AG10803 (cell line): ENCODE measurements at places on chromosomes 3 and 15.
A peak's percentile ranks its signal among the peaks of the same experiment; 100 is the strongest.

DNA sequence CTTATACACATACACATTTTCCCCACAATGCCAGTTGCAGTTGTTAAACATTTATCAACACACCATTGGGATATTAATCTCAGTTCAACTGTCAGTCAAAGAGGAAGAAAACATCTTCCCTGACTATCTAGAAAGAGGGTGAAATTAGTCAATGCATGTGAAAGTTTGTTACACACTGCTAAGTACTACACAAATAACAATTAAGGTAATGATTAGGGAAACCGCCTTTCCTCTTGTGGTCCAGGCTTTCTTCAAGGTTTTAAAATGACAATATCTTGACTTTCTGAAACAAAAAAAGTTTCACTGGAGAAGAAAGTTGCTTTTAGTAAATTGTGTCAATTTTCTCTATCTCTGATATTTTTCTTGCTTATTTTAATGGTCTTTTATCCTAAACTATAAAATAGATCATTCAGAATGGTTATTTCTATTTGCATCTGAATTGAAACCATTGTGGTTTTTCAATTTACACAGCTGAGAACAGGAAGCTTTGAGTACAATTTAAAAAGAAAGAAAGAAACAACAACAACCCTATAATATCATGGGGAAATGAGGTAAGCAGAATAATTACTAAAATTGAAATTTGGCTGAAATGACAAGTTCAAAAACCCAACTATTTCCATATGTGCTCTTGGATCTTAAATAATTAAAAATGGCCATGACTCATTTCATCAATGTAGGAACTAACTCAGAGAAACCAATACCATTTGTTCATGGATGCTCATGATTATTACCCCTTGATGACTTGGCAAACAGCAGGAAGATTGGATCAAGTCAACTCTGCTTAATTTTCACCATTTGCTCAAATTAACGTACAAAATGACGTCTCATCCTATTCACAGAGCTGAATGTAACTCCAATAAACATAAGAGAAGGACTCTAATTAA, 31.7 kb downstream of the GPR149 start:
- DNase-seq, result no peak

GRCh38 chr15:37981201-37981600, 46.8 kb downstream of the TMCO5A start:
- no peak for DNase-seq

GRCh38 chr15:76286271-76286879, 24.9 kb downstream of the ETFA start:
- DNase-seq, result peak; percentile 29

- DNase-seq, result no peak
These were observed 57.3 kb downstream of the THRB start for GRCh38 chr3:24437326-24437725.

DNA sequence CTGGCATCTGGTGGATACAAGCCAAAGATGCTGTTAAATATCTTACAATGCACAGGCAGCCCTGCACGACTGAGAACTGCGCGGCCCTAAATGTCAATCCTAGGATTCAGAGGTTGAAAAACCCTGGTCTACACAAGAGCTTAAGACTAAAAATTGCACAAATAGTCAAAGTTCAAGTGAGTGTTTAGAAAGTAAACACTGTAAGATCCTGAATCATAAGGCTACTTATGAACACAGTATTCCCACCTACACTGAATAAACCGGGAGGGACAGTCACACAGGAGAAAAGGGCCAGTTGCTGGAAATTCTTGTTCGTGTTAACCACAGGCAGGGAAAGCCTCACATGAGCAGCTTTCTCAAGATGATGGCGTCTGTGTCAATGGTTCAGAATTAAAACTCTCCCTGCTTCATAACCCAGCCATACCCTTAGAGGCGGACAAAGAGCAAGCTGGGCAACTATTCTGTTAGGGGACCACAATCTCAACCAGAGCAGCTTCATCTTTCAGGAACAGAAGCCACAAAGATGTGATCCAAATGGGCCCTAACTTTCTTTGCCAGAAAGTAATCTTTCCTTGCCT, 37.7 kb downstream of the LRIG1 start:
- DNase-seq, result no peak

GRCh38 chr3:181738551-181738950, 26.8 kb downstream of the SOX2 start:
- no peak for DNase-seq

DNA sequence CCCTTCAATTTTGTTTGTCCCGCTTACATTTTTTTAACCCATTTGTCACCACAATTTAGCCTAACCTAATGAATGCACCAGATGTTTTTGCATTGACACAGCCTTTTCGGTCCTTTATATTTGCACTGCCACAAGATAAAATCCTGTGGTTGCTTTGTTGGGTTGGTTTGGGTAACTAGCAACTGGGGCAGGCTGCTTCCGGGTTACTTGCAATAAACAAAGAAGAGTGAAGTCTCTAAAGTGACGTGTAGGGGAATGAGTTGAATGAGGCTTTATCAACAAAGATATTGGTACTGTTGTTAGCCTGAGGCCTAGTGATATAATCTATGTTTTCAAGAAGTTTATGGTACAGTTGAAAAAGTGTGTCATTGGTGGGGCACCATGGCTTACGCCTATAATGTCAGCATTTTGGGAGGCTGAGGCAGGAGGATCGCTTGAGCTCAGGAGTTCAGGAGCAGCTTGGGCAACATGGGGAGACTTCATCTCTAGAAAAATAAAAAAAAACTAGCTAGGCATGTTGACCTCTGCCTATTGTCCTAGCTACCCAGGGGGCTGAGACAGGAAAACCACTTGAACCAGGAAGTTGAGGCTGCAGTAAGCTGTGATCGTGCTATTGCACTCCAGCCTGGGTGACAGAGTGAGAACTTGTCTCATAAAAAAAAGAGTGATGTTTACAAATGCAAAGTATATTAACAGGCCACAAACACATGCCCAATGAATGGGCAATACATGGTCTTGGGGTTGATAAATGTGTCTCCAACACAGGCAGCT, 121.8 kb downstream of the OXSM start:
- DNase-seq, result no peak

DNA sequence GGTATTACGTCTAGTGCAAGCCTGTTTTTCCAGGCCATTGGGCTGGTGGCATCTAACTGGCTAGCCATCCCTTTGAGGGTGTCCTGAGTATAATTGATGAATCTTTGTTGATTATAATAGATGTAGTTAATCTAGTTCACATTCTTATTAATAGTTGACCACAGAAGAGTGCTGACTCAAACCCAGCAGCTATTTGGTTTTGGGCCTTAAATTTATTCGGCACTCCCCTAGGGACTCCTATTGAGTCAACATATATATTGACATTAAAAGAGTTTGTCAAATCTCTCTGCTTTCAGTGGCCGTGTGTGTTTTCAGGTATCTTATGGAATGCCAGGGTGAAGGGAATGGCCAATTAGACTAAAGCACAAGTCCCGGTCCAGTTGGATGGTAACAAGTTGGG, 19.7 kb downstream of the ARL8B start:
- no peak for DNase-seq

DNA sequence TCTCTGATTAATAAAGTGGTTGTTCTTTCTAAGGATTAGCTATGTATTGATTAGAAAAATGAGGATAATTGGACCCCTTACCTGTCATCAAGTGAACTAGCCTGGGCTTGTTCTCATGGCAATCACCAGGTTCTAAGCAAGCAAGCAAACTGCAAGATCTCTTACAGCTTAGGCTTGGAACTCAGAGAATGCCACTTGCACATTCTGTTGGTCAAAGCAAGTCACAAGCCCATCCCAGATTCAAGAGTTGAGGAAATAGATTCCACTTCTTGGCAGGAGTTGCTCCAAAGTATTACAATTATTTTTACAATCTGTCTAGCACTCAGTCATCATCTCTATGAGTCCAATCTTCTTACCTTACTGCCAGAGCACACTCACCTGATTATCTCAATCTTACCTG, 180.3 kb downstream of the SYNPR start:
- DNase-seq, result no peak

- no peak for DNase-seq
These were observed 22.2 kb upstream of the SLC25A26 start for GRCh38 chr3:66198437-66199088.

- DNase-seq, result peak; percentile 38
These were observed 89.2 kb downstream of the TAMM41 start for GRCh38 chr3:11757441-11757875.

DNA sequence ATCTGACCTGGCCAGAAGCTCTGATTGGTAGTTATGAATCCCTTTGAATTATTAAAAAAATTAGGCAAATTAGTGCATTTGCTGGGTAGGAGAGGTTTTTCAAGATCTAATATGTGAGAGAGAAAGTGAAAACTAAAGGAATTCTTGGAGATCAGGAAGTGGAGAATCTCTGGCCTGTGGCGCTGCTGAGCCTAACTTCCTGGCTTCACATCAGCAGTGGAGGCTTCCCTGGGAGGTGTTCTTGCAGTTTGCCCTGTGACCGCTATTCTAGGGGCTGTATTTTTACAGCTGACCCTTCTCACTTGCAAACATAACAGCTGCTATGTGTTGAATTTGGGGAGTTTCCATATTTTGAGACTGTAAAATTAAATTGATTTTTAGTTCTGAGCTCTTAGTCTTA, 166.4 kb downstream of the ATG7 start:
- no peak for DNase-seq

DNA sequence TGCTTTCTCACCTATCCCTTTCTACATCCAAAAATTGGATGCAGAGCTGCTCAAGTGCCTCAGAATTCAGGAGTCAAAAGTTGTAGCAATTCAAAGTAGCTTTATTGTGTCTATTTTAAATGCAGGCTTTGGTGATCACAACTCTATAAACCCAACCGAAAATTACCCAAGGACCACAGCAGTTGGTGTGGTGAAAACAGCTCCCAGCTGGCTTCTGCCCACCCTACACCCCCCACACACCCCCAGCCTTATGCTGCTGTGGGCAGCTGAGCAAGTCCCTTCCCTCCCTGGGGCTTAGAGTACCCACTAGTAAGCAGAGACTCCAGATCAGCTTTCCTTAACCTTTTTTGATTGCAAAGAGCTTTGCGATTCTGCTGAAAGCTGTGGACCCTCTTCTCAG, 5.8 kb upstream of the HES1 start:
- DNase-seq, result no peak

GRCh38 chr15:81108427-81108826, 25.6 kb upstream of the CFAP161 start:
- DNase-seq, result no peak

DNA sequence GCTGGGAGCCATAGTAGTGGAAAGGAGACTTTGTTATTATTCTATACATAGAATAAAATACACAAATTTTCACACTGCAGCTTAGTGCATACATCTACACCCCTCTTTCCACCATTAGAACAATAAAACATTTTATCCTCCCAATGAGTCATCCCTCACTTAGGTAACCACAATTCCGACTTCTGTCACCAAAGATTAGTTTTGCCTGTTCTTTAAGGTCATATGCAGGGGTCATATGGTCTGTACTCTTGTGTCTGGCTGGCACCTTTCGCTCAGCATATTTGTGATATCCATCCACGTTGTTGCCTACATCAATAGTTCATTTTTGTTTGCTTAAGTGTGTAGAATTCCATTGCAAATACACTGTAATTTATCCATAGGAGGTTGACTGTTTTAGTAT, 399.4 kb downstream of the SHQ1 start:
- DNase-seq, result no peak
